ENCODE measurements at places on chromosomes 11 and 22.

DNA sequence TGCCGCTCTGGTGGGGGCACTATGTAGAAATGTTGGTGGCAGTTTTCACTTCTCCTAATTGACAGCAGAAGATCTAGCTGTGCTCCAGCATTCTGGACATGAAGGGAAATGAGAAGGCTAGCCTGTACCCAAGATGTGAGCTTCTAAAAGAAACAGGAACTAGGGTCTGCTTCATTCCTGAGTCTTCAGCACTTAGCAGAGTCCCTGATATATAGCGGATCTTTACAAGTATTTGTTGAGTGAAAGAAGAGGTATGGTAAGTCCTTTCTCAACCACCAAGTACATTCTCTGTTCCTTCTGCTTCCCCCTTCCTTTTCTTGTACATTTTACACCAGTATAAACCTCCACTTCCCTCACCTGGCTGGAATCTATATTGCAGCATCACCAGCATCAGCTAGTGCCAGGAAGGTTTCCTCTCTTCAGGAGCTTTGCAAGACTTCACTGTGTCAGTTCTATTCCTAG is 408.3 kb upstream of the CADM1 start:
- no peak for DNase-seq

GRCh38 chr11:105389952-105390351 is 219.9 kb upstream of the GRIA4 start:
- no peak for DNase-seq

DNA sequence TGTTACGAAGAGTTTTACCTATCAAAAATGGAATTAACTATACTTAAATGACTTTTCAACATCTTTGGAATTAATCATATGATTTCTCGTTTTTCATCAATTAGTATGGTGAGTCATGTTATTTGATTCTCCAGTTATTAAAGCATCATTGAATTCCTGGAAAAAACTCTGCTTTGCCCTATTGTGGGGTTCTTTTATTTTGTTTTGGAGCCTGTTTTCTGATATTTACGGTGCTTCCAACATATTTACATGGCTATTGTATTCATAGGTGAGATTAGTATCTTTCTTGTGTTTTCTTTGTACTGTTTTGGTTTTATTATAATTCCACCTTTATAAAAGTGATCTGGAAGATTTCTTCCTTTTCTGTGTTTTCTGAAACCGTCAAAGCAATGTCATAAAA is 902.7 kb downstream of the TBC1D22A start:
- DNase-seq = no peak

GRCh38 chr22:22371031-22371541 is 126.5 kb downstream of the VPREB1 start:
- DNase-seq = no peak

- no peak for DNase-seq
These were observed 58.3 kb downstream of the SLC22A12 start for GRCh38 chr11:64649291-64649697.

DNA sequence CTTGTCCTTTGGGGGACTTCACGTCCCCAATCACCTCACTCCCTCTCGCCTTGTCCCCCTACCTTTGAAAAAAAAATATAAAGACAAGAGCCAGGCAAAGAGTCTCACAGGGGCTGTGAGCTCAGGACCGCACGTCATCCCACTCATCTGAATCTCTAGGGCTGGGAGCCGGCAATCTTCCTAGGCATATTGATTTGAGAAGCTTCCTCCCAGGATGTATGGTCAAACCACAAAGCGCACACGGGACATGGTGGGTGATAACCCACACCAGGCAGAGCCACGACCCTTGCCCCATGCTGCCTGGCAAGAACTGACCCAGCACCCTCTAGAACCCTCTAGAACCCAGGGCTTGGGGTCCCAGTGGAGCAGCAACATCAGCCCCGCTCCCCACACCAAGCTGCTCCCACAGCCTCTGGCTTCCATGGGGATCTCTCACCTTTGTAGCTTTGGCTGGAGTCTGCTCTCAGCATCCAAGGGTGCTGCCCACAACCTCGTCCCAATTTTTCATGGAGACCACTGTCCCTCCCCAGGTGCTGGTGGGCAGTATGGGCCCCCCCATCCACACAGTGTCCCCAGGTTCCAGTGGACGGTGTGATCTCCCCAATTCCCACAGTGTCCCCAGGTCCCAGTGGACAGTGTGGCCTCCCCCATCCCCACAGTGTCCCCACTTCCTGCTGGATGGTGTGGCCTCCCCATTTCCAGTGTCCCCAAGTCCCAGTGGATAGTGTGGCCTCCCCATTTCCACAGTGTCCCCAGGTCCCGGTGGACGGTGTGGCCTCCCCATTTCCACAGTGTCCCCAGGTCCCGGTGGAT is 85.2 kb upstream of the FGF3 start:
- no peak for DNase-seq

- DNase-seq = no peak
These were observed 110.9 kb downstream of the KCNC1 start for GRCh38 chr11:17845431-17845881.

GRCh38 chr22:40414311-40414710 is 43.9 kb downstream of the SGSM3 start:
- no peak for DNase-seq

GRCh38 chr11:92432515-92432914 is 207.9 kb downstream of the FAT3 start:
- no peak for DNase-seq

GRCh38 chr11:115198321-115198741 is 305.9 kb downstream of the CADM1 start:
- DNase-seq = no peak

- DNase-seq = no peak
These were observed 1.3 kb upstream of the THY1 start for GRCh38 chr11:119424276-119424675.

GRCh38 chr22:36026741-36027140 is 1.9 kb downstream of the RBFOX2 start:
- DNase-seq = no peak

- DNase-seq = no peak
These were observed 18.7 kb upstream of the BDNF start for GRCh38 chr11:27718863-27719545.

- no peak for DNase-seq
These were observed 77.8 kb upstream of the GDPD4 start for GRCh38 chr11:77379253-77379652.

DNA sequence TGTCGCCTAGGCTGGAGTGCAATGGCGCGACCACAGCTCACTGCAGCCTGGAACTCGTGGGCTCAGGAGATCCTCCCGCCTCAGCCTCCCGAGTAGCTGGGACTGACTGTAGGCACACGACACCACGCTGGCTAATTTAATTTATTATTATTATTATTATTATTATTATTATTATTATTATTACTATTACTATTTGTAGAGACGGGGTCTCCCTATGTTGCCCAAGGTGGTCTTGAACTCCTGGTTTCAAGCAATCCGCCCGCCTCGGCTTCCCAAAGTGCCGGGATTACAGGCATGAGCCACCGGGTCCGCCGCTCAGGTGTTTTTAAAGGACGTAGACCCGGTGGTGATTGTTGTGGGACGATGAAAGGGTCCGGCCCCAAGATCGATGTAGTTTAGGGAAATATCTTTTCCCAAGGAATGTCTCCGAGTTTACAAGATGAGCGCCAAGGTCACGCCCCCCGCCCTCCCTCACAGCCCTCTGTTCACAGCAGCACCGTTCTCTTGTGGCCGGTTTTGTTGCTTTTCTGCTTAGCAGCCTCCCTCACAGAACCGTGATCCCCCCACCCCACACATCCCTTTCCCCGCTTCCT is 728 bp upstream of the POGLUT3 start:
- DNase-seq = no peak

- no peak for DNase-seq
These were observed 18.8 kb upstream of the ACCSL start for GRCh38 chr11:44028816-44029506.

DNA sequence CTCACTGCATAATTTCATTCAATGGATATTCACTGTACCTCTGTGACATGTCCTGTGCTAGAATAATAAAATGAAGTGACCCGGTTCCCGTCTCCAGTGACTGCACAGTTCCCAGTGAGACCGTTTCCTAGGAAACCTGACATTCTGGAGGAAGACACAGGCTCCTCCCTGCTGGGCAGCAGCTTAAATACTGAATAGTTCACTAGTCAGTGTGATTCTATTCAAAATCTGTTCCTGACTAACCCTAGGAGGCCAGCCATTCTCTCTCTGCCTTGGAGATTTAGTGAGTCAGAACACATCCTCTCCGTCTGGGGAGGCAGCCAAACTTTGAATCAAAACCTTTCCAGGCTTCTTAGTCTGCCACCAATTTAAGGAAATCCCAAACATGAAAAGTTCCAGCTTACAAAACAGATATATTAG is 11.3 kb downstream of the TRIM66 start:
- no peak for DNase-seq

All from stimulated activated CD8-positive, alpha-beta memory T cell treated with anti-CD3 and anti-CD28 coated beads, Interleukin-12 subunit alpha, Interleukin-12 subunit beta, amount 100 ng/mL, for 1 hour (primary cell).